AG04450 (cell line): ENCODE measurements at places on chromosomes 4 and X.

DNA sequence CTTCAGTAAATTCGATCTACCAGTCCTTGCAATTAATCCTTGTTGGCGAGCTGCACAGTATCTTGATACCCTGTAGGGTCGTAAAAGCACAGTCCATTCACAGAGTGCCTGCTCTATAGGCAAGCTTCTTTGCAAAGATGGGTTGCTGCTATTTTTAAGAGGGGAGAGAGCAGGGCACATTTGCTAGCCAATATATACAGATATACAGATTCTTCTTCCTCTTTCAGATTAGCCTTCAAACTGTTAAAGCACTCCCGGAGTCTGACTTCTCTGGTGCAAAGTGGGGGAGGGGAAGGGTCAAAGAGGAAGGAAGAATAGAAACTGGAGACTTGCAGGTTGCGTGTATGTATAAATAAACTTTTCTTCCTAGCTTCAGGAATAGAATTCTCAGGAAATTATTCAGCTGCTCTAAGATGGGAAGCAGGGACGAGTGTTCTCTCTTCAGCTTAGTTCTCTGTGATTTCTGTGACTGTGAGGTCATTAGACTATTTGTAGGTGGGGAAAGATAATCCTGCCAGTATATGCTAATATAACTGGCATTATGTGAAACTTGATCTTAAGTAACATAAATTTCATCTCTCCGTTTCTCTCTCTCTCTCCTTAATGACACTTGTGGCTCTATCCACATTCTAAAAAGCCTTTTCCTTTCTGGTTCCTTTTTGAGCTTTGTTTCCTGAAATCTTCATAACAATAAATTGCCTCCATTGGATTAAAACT lies at the start of gene CYSLTR1:
TSS of gene CYSLTR1 (minus strand) at position 242 of the 717 bp plus-strand sequence. CDS start 53,865 bp downstream, outside the sequence.
- no peak for DNase-seq

DNA sequence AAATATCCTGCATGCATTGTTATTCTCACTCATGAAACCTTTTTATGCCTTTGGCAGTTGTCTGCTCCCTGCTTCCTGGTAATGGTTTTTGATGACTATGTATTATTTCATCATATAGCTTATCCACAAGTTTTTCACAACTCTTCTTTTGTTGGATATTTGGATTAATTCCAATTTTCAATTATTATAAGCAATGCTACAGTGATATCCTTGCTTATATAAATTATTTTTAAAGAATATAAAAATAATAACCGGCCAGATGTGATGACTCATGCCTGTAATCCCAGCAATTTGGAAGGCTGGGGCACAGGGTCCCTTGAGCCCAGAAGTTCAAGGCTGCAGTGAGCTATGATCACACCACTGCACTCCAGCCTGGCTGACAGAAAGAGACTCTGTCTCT lies 47.0 kb downstream of the ASIC5 start:
- DNase-seq, result no peak

- DNase-seq, result no peak
These were observed 49.5 kb upstream of the GC start for GRCh38 chr4:71833232-71833900.

DNA sequence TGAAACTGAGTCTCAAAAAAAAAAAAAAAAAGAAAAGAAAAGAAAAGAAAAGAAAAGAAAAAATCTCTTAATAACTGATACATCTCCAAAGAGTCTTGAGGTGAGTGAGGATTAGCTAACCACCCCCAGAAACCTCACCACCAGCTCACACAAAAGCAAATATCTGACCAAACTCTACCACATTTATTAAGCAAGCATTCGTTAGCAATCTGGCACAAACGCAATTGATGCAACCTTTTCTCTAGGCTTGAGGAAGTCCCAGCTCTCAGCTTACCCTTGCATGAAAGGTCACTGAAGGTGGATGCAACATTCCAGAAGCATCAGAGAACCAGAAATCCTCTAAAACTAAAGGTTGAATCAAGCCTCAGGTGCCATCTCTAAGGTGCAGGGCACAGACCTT lies 231.9 kb upstream of the BCOR start:
- DNase-seq, result no peak

GRCh38 chr4:112085156-112086035 lies 59.9 kb upstream of the FAM241A start:
- DNase-seq, result no peak

GRCh38 chr4:7646384-7647061 lies 211.8 kb upstream of the PSAPL1 start:
- DNase-seq, result no peak

DNA sequence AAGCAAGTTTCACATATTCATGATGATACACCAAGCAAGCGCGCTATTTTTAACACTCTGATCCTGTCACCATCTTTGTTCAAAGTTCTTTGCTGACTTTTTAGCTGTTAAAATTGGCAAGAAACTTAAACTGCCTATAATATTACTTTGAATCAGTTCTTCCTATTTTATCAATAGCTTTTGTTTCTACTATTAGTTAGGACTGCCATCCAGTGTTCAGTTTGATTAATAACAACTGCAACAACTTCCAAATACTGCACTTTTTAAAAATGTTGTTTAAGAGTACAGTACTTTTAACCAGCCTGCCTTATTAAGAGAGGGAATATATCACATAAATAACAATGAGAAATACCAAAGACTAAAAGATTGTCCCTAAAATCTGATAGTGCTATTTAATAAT lies 614.3 kb downstream of the FAM133A start:
- DNase-seq, result no peak
